ENCODE measurements at places on chromosomes 12 and 14. TPM values are rescaled to one million over a fixed set of nuclear protein-coding genes. Genes with fewer than 3 reads are reported as not detected.

TPH2 gene
- total RNA-seq, result 1.2 TPM

SPX gene
- total RNA-seq, result 22.4 TPM

LARP4 gene
- total RNA-seq, result 50.5 TPM

CCDC60 gene
- not detected for total RNA-seq

MYH6 gene
- total RNA-seq, result not detected

ASCL1 gene
- 10.5 TPM for total RNA-seq

STAC3 gene
- total RNA-seq, result 3.4 TPM

CISTR gene
- 1.9 TPM for total RNA-seq

SLCO1B1 gene
- not detected for total RNA-seq

WDR20 gene
- total RNA-seq, result 47.0 TPM

ANKRD33 gene
- 0.74 TPM for total RNA-seq

BTBD6 gene
- 43.0 TPM for total RNA-seq

TRIM9 gene
- total RNA-seq, result 266 TPM

LRP1-AS gene
- not detected for total RNA-seq

TMEM132D gene
- 37.0 TPM for total RNA-seq

RASSF8 gene
- 56.3 TPM for total RNA-seq

SLC17A8 gene
- 0.77 TPM for total RNA-seq

PIANP gene
- 75.3 TPM for total RNA-seq

BMP4 gene
- total RNA-seq, result 5.9 TPM

B4GALNT1 gene
- total RNA-seq, result 109 TPM

KRT73 gene
- total RNA-seq, result not detected

ATL1 gene
- 96.0 TPM for total RNA-seq

AMDHD1 gene
- 1.6 TPM for total RNA-seq

MARS1 gene
- 176 TPM for total RNA-seq

CSRP2 gene
- 26.4 TPM for total RNA-seq

FAM186B gene
- not detected for total RNA-seq

GSG1 gene
- total RNA-seq, result not detected

TAS2R20 gene
- total RNA-seq, result 7.4 TPM

EML1 gene
- 25.5 TPM for total RNA-seq
